ENCODE measurements at places on chromosomes 6 and 20.

GRCh38 chr6:13496513-13497190 is 9.3 kb upstream of the GFOD1 start:
- DNase-seq = no peak

DNA sequence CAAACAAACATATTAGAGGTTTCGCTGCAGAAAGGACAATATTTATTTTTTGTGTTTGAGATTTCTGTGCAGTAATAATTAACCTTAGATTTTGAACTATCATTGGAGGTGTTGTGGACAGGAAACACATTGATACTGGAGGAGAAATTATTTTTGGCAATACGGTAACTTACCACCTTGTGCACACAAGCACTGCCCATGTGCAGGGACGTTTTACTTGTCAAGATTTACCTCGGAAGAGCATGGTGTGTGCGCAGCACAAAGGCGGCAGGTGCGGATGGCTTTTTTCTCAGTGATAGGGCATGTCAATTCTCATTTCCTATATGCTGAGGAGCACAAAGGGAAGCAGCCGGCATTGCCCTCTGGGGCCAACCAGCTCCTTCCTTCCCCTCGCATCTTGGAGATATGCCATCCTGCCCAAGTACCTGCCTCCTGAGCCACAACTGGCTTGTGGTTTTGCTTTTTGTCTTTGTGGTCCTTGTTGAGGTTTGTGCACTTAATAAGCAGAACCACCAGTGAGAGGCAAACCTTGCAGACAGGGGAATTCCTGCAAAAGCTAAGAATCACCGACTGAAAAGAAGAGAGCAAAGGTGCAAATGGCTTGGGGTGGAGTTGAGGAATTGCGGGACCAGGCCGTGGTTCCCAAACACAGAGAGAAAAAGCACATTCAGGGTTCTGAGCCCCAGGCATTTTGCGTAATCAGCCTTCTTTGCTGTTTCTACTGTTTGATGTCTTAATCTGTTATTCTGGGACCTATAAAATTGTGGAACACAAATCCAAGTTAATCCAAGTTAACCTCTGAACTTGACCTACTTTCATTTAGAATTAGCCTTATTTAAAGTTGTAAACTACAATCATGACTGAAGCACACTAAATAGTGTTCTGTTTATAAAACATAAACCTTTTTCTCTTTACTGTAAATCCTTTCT is 21.9 kb downstream of the SAMD5 start:
- no peak for DNase-seq

- DNase-seq = no peak
These were observed 286.9 kb upstream of the BMP2 start for GRCh38 chr20:6480328-6481200.

GRCh38 chr6:32239462-32239861 is 15.6 kb upstream of the NOTCH4 start:
- no peak for DNase-seq

DNA sequence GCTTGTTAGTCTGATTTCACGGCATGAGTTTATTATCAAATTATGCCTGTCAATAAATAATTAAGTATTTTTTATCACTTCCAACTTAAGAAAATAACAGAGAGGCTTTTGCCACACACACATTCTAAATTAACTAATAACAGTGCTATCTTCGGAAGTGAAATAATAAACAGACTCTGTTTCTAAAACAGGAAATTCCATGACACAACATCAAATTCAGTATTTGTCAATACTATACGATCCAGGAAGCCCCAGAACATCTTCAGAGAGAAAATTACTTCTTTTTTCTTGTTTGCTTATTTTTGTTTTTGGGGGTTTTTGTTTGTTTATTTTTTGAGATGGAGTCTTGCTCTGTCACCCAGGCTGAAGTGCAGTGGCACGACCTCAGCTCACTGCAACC is 150.7 kb upstream of the PRDM1 start:
- no peak for DNase-seq

GRCh38 chr20:62831854-62832211 is 15.0 kb downstream of the COL9A3 start:
- peak; percentile 31 for DNase-seq

- peak; percentile 32 for DNase-seq
These were observed 69.9 kb upstream of the POU3F2 start for GRCh38 chr6:98764373-98764911.

- no peak for DNase-seq
These were observed 40.4 kb upstream of the COL10A1 start for GRCh38 chr6:116166369-116166768.

- DNase-seq = peak; percentile 42
These were observed 18.9 kb upstream of the DSN1 start for GRCh38 chr20:36792422-36792821.

- no peak for DNase-seq
These were observed 10.9 kb downstream of the GOPC start for GRCh38 chr6:117591405-117591804.

DNA sequence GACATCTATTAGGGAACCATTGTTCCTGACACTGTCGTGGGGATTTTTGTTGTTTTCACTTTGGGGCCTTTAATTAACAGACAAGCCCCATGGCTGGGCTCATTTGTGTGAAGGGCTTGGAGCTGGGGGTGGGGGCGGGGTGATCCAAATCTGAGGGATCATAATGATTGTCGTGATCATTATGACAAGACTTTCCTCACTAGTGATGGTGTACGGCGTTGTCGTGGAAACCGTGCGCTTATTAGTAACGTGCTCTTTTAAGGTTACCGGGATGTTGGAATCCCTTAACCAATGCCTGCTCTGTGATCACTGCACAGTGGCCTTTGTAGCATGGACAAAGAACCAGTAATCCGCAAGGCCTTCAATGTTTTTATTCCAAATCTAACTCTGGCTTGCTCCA is 18.6 kb downstream of the PDYN start:
- DNase-seq = no peak

- DNase-seq = no peak
These were observed 147.5 kb upstream of the TCF21 start for GRCh38 chr6:133741375-133741861.

GRCh38 chr20:41174782-41175181 is 37.4 kb downstream of the PLCG1 start:
- DNase-seq = no peak

DNA sequence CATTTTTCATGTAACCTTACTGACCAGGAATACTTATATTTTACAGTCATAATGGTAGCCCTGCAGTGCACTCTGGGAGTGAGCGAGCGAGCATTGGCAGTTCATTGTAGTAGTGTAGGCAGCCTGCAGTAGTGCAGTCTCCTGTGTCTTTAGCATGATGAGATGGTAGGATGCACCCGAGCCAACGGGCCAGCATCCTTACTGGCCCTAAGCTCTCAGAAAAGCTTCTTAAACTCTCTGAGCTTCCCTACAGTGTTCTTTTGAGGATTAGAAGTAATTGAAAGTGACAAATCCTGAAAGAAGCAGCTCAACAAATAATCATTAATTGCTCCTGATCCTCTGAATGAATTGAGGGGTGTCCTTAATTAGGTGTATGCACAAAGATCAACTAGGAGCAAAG is 20.9 kb downstream of the SLC9A8 start:
- DNase-seq = no peak

GRCh38 chr6:118980063-118980462 is 45.1 kb upstream of the MCM9 start:
- no peak for DNase-seq

GRCh38 chr20:4469910-4470309 is 251.8 kb upstream of the PRND start:
- DNase-seq = no peak

DNA sequence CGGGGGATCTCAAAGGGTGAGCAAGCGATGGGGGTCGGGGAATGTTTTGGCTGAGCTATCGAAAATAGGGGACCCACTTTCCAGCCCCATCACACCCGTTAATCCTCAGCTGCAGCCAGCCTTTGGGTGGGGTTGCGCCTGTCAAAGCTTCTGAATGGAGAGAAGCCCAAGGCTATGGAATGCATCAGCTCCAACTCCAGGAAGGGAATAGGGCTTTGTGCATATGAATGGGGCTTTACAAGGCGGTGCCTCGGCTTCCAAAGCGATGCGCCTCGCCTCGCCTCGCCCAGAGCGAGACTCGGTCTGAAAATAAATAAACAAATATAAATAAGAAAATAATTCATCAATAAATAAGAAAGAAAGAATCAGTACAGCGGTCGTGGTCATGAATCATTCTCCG is 751.4 kb upstream of the DEFB115 start:
- no peak for DNase-seq

DNA sequence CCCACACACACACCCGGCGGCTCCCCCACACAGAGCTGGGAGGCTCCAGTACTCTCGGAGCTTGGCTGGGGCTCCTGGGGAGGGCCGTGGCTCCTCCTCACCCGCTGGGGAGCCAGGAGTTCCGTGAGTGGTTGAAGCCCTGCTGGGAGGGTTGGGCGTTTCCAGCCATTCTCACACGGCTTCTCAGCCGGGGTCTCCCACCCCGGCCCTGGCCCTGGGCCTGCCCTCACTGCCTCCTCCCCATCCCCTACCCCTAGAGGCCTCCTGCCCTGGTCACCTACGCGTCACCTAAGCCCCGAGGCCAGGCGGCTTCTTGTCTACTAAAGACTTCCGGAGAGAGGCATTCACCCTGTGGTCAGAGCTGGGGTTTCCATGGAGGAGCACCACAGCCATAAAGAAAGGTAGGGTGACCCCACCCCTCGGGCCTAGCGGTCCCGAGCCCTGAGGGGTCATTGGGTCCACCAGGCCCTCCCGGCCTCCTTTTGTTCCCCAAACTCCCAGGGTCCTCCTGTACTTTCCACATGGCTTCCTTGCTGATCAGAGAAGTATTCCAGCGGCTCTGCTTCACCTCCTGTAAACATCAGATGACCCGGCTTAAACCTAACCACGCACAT is 99.3 kb downstream of the TTLL2 start:
- no peak for DNase-seq

DNA sequence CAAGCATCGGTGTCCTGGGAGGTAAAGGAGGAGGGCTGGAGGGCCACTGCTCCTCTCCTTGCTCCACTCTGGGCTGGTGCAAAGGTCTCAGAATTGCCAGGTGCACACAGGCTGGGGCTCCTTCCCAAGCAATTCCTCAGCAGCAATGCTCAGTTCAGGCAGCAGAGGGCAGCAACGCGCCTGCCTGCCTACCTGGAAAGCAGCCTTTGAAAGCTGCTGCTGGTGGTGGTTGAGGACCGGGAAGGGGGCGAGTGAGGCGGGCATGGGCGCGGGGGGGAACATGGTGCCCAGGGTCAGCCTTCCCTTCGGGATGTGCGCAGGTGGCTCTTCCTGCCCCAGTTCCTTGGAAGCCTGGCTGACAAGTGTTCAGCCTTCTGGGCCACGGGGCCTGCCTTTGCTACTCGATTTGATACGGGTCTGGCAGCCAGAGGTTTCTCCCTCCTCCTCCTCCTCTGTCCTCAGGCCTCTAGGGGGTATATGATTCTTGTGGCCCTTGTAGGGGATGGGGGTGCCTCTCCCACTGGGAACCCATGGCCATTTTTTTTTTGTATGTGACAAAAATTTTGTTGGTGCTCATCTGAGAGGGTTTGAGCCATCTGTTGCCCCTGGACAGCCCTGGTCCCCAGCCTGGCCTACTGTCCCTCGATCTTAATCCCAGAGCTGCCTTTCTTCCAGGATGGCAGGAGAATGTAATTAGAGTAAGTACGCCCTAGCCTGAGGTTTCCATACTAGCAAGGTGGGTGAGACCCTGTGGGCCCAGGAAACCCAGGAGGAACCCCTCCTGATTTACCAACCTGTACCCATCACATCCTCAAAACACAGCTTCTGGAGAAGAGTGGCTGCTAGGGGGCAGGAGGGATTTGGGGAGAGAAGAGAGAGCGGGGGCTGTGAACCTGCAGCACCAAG is 20.1 kb downstream of the MRPS18A start:
- peak; percentile 62 for DNase-seq

DNA sequence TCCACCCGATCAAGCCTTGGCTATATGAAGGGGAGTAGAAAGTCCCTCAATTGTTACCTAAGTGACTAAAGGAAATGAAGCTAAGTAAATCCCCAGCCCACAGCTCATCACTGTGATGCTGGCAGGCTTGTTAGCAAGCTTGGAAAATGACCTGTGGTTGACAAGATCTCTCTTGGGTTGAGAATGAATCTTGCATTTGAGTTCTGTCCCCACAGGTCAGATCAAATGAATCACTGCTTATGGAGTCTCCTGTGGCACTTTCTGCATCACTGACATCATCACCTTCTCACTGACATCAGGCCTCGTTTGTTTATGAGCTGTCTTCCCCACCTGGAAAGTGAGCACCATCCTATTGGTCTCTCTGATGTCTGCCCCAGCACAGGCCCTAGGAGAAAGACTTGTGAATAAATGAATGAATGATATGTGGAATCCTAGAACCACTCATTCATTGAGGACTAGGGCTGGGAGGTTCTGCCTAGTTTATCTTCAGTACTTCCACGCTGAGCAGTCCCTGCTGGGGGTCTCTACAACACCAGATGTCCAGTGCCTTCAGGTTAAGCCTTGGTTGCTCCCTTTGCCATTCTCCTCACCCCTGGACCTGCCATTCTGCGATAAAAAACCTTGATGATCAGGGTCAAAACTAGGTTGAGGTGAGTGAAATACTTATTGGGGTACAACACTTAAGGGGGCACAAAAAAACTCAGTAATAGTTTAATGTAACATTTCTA is 318.4 kb upstream of the MOCS1 start:
- DNase-seq = no peak

GRCh38 chr6:11734861-11735613 is 43.6 kb downstream of the ADTRP start:
- no peak for DNase-seq

GRCh38 chr6:166489301-166490155 is 97.0 kb downstream of the RAMACL start:
- DNase-seq = no peak

Measured in globus pallidus (tissue), 1 donor.